ENCODE measurements at places on chromosomes 12 and 14.

GRCh38 chr12:14959916-14960496, 1.4 kb downstream of the ARHGDIB start:
- DNase-seq: no peak

DNA sequence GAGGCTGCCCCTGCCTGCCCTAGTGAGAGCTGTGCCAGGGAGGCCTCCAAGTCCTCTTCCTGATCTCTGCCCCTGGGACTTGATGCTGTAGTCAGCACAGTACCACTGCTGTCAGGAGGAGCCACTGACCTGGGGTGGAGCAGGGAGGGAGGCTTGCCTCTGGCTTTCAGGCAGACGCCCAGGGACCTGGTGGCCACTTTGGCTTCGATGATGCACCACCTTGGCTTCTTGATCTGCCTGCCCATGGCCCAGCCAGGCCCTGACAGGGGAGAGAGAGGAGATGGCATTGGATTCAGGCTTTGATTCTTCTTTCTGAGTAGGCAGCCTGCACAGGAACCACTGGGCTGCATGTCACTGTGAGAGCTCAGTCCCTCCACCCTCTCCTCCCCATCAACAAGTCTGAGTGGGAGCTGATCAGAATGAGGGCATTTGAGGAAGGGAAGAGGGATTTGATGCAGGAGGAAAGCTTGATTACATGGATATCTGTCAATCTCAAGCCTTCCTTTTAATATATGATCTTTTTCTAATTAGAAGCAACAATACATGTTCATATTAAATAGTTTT, 24.7 kb downstream of the TMEM63C start:
- no peak for DNase-seq

DNA sequence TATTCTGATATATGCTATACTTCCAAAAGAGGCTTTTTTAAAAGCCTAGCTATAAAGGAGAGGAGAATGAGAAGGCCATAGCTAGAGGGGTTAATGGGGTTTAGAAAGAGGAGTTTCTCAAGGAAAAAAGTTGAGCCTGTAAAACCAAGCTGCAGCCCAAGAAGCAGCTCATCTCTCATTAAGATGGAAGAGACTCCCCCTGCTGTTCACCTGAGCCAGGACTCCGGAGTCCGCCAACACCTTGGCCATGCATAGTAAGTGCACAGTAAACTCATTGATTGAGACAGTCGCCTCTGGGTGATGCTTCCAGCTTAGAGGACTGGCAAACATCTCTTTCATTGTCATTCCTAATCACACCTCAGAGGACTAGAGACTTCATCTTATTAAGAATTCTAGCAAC, 46.2 kb downstream of the ANO2 start:
- no peak for DNase-seq

- DNase-seq: peak; percentile 12
Measured at GRCh38 chr14:102930138-102930752, 7.8 kb downstream of the AMN start.

GRCh38 chr12:6222078-6222654, 22.0 kb downstream of the CD9 start:
- DNase-seq: peak; percentile 14

DNA sequence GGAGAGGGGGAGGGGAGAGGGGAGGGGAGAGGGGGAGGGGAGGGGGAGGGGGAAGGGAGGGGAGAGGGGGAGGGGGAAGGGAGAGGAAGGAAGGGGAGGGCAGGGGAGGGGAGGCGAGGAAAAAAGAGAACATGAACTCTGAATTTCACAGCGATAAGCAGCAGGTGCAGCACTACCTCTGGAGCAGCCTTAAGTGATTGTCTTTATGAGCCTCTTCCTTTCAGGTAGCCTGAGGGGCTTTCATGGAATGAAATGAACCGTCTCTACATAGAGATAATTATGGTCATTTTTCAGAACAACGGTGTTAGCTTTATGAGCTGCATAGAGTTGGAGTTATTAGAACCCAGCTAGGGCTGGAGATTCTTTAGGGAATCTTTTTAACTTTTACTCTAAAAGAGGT, 18.1 kb upstream of the PTCSC3 start:
- no peak for DNase-seq

DNA sequence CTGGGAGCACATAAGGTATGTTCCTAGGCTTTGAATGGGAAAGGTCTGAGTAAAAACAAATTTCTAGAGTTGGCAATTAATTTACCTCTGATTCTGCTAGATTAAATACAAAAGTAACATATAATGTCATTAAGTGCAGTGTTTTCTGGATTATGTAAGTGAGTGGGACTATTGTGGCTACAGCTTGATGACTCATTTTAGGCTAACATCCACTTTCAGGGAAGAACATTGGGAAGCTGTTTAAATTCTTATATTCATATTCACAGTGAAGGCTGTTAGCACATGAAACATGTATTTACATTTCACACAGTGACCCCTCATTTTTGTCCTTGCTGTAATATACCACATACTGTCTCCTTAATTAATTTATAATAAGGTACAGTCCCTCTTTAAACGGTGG, 13.2 kb upstream of the BMAL2 start:
- peak; percentile 83 for DNase-seq

DNA sequence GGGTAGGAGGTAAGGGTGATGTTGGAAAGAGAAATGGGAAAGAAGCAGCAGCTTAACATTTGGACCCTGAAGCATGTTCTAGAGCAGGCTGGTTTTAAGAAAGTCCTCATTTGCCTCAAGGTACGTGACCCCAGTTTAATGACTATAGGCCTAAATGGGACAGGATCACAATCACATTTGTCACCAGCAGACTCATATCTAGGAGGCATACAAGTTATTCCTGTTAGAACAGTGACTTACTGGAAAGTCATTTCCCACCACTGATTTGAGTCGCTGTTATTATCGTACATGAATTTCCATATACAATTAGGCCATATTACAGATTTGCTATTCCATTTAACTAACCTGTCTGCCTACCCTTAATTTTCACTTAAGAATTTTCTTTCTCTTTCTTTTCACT, 326.1 kb downstream of the DAD1 start:
- no peak for DNase-seq

DNA sequence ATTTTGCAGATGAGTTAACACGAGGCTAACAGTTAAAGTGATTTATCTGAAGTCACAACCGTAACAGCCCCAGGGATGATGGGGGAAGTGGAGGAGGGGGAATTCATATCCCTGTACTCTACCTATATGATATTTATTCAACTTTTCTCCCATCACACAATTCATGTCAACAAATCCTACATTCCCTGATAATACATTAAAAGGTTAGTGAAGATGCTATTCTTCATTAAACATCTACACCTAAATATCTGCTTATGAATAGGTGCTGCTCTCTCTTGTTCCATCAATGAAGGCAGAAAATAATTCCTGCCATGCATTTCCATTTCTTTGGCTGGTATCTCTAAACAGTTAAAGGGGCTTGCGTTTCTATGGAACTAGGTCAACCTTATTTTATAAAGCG, 6.8 kb downstream of the YBX3 start:
- DNase-seq: no peak

DNA sequence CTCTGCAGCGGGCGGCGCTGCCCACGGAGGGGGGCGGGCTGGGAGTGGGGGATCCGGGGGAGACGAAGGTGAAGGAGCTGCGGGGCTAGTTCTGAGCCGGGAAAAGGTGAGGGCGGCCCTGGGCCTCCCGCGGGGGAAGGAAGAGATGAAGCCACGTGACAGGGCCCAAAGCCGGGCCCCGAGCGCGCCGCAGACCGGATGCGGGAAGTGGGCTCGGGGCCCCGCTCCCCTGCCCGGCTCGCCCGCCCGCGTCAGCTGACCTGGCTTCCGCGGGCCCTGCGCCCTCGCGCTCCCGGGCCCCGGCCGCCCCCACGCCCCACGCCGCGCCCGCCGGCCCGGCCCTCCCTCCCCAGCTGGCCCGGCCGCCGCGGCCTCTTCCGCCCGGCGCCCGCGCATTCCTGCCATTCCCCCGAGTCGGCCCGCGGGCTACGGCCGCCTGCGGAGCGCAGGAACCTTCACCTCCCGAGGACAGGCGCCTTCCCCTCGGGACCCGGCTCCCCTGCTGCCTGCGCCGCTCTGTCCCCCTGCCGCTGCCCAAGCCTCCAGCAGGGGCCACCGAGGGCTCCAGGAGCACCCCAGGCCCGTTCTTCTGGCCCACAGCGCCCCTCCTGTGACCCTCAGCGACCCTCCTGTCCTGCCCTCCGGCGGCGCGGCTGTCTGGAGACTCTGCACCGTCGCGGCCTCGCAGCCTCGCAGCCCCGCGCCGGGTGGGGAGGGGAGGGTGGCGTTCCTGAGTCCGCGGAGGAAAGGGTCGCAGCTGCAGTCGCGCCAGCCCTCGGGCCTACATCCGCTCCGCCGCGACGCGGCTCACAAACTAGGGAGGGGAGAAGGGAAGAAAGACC, 20.4 kb downstream of the NINJ2 start:
- DNase-seq: peak; percentile 74

DNA sequence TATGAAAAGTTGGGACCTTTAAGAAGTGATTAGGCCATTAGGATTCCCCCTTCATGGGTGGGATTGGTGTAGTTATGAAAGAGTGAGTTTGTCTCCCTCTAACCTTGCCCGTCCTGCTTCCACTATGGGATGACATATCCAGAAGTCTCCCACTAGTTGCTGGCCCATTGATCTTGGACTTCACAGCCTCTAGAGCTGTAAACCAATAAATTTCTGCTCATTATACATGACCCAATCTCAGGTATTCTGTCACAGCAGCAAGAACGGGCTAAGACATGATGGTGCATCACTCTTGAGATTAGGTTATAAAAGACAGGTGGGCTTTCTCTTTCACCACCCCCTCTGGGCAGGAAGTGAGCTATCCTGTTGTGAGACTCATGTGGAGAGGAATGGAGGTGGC, 8.6 kb upstream of the SMOC1 start:
- DNase-seq: no peak

DNA sequence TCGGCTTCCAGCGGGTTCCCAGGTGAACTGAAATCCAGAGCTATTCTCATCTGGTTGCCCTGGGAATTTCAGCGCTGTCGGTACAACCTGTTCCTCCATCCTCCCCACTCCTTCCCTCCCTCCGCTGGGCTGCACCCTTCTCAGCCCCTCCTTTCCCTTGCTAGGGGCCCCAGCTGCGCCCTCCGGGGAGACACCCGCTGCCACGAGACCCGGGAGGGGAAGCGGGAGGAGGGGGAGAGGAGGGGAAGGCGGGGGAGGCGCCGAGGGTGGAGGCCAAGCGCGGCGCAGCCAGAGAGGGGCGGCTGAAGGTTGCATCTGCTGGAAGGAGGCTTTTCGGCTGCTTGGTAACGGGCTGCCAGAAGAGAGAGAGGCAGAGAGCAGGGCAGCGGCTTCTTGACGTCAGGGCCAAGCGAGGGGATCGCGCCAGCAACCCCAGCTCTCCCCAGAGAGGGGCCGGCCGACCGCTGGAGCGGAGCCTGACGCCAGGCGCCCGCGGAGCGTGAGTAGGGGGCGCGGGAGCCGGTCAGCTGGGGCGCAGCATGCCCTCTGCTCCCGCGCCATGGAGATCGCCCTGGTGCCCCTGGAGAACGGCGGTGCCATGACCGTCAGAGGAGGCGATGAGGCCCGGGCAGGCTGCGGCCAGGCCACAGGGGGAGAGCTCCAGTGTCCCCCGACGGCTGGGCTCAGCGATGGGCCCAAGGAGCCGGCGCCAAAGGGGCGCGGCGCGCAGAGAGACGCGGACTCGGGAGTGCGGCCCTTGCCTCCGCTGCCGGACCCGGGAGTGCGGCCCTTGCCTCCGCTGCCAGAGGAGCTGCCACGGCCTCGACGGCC, at the start of gene KCNA5:
TSS of gene KCNA5 (plus strand) at position 291 of the 831 bp plus-strand sequence. CDS start at position 560, 269 bp downstream.
- DNase-seq: no peak

DNA sequence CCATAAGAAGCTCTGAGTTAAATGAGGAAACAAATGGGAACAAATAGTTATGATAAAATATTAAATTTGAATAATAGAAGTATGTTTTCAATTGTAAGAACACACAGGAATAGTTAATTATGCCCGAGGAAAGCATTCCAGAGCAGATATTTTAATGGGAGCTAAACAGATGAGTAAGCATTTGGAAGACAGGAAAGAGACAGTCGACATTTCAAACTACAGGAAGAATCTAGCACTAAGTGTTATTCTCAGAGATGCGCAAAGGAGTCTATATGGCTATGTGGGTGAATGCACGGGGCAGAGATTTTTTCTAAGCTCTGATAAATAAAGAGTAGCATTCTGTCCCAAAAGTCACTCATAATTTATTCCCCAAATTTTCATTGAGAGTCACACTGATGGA, 64.5 kb upstream of the SSTR1 start:
- peak; percentile 82 for DNase-seq

DNA sequence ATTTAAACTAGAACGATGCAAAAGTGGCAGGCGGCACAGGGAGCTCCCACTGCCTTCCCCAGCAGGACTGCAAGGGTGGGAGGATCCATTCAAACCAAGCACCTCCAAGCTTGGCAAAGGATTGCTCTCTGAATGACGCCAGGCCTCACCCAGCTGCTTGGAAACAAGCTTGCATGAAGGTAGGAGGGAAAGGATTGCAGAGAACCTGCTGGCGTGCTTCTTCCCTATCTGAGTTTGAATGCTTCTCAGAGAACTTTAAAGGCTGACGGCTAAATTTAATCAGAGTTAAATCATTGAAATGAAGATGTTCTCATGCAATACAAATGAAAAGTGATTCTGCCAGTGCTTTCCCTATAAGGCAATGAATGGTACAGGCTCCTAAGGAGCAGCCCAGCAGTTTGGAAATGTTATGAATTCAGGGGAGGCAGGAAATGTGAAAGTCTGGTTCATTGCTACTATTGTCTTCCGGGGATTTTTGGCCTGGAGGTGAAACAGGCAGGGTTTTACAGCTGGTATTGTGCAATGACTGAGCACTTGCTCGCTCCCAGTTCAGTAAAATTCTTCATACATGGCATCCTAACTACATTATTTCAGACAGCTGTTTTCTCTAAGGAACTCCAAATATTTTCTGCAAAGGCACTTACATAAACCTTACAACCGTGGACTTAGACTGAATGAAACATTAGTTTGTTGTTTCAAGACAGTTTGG, 31.9 kb upstream of the DUSP6 start:
- DNase-seq: peak; percentile 97

GRCh38 chr14:104708606-104709268, 15.3 kb upstream of the ADSS1 start:
- DNase-seq: peak; percentile 68
